Breast epithelium (tissue), 4 donors: ENCODE measurements at places on chromosomes 4 and X. TPM values are rescaled to one million over a fixed set of nuclear protein-coding genes. Genes with fewer than 3 reads are reported as not detected.
A peak's percentile ranks its signal among the peaks of the same experiment; 100 is the strongest.

The CABS1 gene
- not detected for total RNA-seq

- peak; percentile 54 for DNase-seq
- H3K36me3 ChIP-seq: no peaks in the 10 kb centered on the region
- H3K4me1 ChIP-seq: no peaks in the 10 kb centered on the region
- no peaks in the 10 kb centered on the region for H3K27me3 ChIP-seq
- no peak overlapping the region for H3K4me3 ChIP-seq
These were observed 48.0 kb upstream of the HDAC8 start for GRCh38 chrX:72620550-72621145.

DNA sequence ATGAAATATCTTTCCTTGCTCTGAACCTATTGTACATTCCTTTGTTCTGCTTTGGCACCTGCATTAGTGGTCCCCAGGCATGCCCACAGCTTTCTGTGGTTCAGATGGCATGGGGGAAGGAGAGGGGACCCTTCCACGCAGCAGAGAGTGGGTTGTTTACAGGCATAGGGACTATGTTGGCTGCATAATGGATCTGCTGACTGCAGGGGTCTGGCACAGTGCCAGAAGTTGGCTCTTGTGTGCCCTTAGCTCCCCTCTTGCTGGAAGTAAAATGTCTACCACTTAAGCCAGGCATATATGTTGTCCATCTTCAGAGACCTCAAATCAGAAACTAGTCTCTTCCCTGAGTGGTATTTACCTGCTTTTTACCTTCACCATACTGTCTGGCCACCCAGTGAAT is 651.9 kb upstream of the PCDH7 start:
- no peaks in the 10 kb centered on the region for H3K4me1 ChIP-seq
- no peak for DNase-seq
- no peaks in the 10 kb centered on the region for H3K36me3 ChIP-seq
- H3K27me3 ChIP-seq: no peaks in the 10 kb centered on the region

The ETDB gene
- total RNA-seq: not detected

DNA sequence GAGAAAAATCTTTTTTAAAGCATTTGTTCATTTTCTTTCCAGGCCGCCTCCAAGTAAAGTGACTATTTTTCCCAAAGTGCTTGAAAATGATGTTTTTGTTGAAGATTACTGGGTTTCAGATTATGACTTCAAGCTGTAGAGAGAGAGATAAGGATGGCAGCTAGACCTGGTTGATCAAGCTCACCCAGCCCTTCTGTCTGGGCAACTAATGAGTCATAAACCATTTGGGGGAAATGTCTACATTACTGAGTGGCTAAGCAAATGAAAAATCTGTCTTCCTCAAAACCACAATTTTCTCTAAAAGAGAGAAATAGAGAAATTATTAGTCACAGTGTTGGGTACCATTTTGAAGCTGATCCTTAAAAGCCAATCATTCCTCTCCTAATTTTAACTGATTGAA is 355.4 kb upstream of the CPEB2 start:
- H3K36me3 ChIP-seq: no peaks in the 10 kb centered on the region
- no peak for DNase-seq
- H3K4me3 ChIP-seq: no peak overlapping the region
- H3K27ac ChIP-seq: no peak overlapping the region
